ENCODE measurements at places on chromosomes 3 and 15.

DNA sequence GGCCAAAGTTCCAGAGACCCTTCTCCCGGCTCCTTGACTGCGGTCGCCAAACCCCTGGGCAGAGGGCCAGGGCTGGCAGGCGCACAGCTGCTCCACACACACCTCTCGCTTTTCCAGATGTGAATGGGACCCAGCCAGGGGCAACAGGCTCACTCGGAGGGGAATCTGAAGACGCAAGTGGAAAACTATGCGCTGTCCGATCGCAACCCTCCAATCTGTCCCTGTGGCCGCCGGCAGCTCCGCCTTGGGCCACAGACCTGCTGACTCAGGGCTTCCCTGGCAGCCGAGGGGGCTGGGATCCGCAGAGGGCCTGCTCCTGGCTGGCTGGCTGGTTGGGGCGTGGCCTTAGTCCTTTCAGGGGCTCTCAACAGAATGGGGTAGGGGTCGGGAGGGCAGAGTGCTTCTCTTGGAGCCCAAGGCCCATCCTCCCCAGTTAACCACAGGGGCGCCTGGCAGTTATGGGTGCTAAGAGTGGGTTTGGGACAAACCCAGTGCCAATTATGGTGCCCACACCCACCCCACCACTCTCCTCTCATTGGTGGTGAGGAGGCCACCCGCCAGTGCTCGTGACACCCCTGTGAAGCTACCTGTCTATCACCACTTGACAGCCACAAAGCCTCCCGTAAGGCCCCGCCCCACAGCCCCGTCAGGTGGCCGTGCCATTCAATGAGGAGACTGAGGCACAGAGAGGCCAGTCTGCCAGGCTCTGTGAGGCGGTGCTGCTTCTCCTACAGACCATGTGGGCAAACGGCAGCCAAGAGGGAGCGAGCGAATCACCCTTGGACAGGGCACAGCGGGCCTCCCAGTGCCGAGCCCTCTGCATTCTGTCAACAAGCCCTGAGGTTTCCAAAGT is 53.8 kb downstream of the IQSEC1 start:
- DNase-seq, result peak; percentile 78

DNA sequence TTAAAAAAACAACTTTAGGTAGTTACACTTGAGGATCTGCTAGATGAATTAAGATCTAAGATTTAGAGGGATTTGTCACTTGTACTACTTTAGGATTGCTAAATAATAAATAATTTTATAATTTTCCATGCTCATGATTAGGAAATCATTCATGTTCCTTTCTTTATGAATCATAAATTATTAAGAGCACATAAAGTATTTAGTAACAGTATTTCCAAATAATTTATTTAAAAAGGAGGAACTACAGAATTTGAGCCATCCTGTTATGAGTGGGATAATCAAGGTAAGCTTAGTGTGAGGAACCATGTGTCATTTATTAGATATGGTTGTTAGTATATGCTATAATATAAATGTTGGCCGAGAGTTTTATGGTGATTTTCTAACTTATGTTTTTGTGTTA is 37.5 kb upstream of the C3orf38 start:
- no peak for DNase-seq

GRCh38 chr3:111589303-111590142 is 5.6 kb downstream of the ZBED2 start:
- DNase-seq, result no peak

DNA sequence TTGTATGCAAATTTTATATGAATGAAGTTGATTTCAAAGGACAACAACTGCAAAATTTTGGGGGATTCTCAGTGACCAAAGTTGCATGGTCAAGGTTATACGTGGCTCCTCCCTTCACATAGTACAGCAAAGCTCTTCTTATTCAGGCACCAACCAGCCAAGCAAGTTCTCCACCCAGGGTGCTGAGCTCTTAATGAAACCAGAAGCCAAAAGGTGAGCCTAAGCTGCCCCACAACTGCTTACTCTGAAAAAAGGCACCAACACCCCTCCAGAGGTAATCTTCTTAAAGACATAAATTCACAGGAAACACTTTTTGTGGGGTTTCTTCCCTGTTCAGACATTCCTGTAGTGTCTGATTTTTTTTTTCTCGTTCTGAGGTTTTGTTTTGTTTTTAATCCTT is 106.1 kb upstream of the GMNC start:
- no peak for DNase-seq

DNA sequence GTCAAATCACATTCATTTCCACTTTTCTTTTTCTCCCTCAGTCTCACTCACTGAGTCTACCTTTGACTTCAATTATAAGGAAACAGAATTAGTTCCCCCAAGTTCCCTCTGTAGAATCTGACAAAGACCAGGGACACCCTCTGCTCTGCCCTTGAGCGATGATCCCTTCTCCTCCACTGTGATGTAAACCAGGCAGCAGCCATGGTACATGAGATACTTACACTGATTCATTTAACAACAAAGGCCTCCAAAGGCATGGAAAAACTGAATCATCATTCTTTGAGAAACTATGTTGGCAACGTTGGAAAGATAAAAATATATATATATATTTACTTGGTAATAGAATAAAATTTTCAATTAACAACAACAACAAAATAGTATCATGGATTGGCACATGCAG is 84.1 kb downstream of the P3H2 start:
- DNase-seq, result peak; percentile 68

DNA sequence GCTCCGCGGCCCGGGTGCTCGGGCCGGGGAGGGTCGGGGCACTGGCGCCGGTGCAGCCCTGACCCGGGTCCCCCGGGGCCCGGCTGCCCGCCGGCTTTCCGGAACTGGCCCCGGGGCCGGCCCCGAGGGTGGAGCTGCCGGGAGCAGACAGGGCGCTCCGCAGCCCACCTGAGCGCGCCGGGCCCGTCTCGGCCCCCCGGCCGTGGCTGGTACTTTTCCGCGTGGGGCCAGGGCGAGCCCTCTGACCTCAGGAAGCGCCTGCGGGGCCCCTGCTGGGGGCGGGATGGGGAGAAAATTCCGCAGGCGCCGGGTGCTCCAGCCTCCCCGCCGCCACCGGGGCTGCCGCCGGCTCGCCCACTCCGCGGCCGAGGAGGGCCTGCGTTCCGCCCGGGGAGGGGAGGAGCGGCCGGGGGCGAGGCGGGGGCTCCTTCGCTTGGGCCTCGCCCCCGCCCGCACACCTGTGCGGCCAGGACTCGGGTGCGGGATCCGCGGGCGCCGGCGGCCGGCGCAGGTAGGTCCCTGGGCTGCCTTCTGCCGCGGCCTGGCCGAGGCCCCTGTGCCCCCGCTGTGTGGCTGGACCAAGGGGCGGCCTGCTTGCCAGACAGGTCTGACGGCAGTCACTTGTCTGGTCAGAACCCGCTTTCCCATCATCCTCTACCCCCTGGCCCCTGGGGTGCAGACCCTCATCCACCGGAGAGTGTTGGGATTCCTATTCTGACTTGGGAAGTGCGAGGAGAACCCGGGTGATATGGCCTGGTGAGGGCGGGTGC is 3.5 kb downstream of the FURIN start:
- DNase-seq, result no peak

DNA sequence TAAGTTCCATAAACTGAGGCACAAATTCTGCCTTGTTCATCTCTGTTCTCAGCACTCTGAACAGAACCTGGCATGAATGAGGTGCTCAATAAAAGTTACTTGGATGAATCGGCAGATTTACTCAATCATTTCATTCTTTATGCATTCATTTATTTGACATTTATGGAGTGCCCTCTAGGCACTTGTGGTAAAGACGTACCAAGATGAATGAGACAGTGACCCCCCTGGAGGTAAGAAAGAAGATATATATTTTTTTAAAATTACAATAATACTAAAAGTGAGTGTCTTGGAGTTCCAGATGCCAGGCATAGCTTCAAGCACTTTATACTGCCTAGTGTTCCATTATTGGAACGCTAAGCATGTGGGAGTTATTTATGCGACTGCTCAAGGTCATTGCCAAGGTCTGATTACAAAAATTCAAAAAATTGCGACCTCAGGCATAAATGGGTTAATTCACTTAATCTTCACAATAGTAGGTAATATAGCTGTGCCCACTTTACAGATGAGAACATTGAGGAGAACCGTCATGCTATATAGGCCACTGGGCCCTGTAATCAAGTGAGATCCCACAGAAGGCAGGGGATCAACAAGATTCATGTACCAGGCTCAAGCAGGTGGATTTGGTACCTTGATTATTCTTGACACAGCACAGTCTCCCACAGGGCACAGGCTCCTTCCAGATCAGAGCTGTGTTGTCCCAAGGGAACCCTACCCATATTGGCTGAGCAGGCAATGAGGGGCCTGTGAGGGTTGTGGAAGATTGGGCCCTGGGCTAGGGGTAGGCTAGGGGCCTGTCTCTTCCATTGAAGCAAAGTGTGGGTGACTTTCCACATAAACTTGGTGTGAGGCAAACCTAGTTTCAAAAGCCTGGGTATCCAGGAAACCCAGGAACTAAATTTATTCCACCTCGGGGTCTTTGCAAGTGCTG is 10.7 kb downstream of the XIRP1 start:
- no peak for DNase-seq

DNA sequence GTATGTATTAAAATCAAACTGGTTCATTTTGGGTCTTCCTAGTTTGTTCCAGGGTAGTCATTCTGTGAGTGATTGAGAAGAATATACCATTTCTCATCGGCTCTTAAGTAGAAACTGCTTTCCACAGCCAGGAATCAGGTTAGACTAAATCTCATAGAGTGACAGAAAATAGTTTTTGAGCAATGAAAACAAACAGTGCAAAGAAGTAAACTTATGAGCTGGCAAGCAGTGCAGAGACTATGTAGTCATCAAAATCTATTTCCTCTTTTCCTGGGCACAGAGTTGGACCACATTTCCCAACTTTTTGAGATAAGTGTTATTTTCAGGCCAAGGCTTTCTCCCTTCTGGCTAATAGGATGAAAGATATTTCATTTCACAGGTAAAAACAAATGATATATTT is 66.5 kb downstream of the UBE3A start:
- peak; percentile 51 for DNase-seq

- no peak for DNase-seq
Observed at GRCh38 chr15:50107591-50108408, 11.2 kb downstream of the ATP8B4 start.

- no peak for DNase-seq
Observed at GRCh38 chr3:192183109-192183508, 544.2 kb downstream of the FGF12 start.

DNA sequence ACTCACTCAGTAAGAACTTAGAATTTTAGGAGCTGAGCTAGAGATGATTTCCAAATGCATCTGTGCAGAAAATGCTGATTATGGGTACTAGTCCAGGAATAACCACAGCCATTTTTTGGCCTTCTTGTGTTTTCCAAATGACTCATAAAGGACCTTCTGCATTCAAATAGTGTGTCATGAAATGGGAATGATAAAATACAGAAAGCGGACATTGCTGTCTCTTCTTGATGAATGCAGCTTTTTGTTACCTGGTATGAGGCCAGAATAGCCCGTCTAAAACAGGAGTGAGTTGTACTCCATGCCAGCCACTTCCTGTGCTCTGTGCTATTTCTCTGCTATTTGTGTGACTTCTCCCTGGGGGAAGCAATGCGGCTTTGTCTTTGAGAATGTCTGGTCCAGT is 20.5 kb upstream of the FRMD5 start:
- DNase-seq, result peak; percentile 90

DNA sequence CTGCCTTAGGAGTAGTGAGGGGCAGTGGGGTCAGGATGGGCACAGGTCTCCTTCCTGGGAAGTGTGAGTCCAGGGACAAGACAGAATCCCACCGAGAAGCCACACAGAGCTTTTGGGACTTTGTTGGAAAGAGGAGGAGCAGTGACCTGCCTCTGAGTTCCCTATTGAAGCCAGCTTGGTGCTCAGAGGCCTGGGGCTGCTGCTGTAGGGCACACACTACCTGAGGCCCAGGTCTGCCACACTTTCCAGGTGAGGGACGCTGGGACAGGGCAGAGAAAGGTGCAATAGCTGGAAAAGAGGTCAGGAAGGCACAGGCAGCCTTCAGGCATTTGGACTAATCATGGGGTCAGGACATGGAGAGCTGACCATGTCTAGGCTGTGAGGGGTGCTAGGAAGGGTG is 67.7 kb downstream of the SCN5A start:
- no peak for DNase-seq

- DNase-seq, result no peak
Observed at GRCh38 chr15:101852356-101852755, 40.4 kb downstream of the OR4F15 start.

DNA sequence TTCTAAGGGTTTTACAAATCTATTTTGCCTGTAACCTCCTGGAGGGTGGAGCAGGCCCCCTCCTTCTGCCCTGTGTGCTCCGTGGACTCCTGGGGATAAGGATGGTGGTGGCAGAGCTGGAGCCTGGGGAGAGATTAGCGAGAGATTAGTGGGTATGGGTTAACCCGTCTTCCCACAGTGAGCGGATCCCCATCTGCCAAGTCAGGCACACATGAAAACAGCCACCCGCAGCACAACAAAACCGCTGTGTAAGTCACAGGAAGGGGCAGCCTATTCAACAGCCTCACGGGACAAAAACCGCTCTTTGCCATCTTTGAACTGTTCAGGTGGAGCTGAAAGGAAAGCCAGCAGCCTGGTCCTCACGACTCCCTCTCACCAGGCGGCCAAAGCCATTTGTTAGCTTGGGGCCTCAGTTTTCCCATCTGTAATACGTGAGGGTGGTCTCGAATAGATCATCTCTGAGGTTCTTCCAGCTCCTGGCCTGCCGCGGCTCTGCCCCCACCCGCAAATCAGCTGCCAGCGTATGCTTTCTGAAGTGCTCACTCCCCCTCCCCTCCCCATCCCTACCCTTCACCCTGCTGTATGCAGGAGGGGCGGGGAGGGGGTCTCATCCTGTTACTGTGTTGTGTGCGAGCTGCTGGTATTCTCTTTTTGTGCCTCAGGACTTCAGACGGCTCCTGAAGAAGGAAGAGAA is 43.6 kb downstream of the PDIA5 start:
- no peak for DNase-seq

GRCh38 chr15:57496946-57497869 is 94.5 kb upstream of the MYZAP start:
- no peak for DNase-seq
